ENCODE measurements at places on chromosomes 1 and 21.

GRCh38 chr1:19688041-19688842 lies 23.6 kb downstream of the HTR6 start:
- DNase-seq: peak; percentile 65

DNA sequence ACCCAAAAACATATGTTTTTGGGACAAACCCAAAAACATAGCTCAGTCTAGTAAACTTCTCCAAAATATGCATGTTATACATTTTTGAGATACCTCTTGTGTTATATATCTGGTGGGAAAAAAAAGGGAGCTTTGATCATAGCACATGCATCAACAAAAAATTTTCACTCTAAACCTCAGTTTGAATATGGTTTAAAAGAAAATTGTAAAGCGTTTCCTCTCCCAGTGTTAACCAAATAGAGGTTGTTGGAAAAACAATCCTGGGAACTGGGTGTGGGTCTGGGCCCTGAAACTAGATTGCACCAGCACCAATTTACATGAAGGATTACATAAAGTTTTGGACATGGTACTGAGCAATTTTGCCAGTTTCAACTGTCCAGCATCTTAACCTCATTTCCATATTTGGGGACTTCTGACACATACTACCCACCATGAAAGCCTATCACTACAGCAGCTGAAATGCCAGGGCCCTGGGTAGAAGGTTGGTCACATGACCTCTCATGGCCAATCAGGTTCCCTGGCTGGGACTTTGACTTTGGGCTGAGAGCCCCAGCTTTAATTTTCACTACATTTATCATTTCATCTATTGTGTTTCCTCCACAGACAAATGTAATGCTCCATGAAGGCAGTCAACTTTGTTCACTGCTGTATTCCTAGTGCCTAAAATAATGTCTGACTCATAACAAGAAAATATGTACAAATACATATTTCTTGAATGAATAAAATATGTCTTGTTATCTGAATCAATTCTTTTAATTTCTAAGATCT lies 150.7 kb downstream of the SETD4 start:
- no peak for DNase-seq

GRCh38 chr1:153277852-153278251 lies 18.4 kb downstream of the LORICRIN start:
- DNase-seq: peak; percentile 15

DNA sequence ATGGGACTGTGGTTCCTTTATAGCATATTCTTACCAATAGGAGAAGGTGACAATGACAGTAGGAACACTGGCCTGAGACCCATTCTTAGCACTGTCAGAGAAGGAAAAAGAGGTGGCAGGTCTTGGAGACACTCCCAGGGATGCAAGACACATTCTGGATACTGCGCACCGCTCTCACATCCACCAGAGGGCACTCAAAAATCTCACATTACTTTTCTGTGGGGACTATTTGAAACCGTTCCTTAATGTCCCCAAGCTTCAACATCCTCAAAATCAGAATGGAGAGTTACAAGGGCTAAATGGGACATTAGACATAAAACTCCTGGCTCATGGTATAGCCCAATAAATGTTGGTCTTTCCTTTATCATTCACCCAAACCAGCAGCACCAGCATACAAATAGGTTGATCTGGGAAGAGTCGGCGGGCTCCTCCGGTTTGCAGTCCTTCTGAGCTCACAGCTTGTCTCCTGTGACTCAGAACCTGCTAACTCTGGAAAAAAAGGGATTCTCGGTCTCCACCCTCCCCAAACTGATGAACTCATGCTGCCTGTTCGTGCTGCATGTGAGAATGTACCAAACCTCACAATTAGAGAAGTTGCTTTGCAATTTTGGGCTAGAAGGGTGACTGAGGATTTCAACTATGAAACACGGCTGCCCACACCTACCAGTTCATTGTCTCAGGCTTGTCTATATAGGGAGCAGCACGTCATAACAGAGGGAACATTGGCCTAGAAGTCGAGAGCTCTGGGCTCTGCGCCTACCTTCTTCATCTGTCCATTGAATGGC lies 40.2 kb downstream of the IL12RB2 start:
- DNase-seq: no peak

DNA sequence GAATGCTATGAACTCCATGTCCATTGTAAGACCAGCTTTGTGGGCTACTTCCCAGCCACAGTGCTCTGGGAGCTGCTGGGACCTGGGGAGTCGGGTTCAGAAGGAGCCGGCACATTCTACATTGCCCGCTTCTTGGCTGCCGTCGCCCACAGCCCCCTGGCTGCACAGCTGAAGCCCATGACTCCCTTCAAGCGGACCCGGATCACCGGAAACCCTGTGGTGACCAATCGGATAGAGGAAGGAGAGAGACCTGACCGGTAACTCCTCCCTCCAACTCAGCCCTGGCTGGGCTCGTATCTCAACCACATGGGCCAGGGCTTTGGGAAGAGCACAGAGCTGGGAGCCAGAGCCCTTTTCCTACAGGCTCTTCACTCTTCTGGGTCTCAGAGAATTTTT lies 15.4 kb downstream of the MOV10 start:
- DNase-seq: no peak

- peak; percentile 71 for DNase-seq
Measured at GRCh38 chr1:205229399-205229871, 1.7 kb downstream of the TMCC2 start.

GRCh38 chr1:201911826-201912571 lies 23.3 kb downstream of the SHISA4 start:
- DNase-seq: no peak

DNA sequence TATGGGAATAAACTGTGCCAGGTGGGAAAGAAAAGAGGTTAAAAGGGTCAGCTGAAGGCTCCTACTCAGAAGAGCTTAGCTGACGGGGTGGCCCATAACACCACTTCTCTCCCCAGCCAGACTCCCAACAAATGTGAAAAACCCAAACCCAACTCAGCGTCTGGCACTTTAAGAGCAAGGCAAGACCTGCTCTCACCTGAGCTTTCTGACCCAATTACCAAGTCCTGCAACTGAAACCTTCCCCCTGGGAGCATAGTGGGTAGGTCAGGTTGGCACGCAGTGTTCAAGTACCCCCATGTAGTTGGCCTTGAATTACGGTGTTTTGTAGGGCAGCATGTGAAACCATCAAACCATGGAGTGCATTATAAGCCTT lies 3.2 kb downstream of the IRF6 start:
- no peak for DNase-seq

DNA sequence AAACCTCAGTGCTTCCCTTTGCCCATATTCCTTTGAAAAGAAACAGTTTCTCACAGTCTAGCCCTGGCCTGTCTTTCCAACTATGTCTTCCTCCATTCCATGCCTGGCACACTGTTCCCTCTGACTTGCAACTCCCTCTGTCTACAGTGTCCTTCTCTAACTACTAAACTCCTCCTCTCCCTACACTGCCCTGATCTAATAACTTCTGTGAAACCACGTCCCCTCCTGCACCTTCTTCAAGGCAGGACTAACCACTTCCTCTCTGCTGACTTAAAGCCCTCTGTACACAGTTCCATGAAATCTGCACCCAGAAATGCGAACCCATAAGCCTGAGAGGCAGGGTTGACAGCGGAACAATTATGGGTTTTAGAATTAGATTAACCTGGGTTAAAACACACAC lies 62.2 kb upstream of the ATP1B1 start:
- DNase-seq: peak; percentile 55

DNA sequence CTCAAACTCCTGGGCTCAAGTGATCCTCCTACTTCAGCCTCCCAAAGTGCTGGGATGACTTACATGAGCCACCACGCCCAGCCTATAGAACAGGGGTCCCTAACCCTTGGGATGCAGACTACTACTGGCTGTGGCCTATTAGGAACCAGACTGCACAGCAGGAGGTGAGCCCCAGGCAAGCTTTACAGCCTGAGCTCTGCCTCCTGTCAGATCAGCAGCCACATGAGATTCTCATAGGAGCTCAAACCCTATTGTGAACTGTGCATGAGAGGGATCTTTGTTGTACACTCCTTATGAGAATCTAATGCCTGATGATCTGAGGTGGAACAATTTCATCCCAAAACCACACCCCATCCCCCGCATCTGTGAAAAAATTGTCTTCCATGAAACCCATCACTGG lies 13.4 kb upstream of the PSMB4 start:
- DNase-seq: no peak

DNA sequence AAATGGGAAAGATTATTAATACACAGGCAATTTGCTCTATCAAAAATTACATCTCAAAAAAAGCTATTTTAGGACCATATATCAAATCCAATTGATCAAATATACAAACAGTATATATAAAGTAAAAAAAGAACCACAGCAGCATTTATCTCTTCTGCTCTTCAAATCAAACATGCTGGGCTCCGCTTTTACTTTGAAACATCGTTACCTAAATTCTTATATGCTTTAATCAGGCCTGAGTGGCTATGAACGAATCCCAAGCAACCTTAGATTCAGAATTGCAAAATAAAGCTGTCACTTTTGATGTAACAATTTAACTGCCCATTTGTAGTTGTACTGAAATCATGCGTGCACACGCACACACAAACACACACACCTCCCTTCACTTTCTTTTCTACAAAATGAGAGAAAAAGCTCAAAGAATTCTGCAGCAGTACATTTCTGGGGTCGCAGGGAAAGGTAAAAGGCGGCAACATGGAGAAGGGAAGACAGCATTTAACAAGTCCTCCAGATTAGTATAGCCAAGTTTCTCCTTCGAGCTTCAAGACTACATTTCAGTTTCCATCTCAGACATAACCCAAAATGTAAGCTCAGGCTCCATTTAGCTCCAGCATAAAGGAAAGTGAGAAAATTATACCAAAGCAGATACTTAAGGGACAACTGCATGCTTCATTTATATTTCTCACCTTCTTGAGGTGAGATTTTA lies 92.2 kb upstream of the TTC39A start:
- DNase-seq: no peak

GRCh38 chr1:184022668-184023067 lies 14.9 kb downstream of the COLGALT2 start:
- no peak for DNase-seq

DNA sequence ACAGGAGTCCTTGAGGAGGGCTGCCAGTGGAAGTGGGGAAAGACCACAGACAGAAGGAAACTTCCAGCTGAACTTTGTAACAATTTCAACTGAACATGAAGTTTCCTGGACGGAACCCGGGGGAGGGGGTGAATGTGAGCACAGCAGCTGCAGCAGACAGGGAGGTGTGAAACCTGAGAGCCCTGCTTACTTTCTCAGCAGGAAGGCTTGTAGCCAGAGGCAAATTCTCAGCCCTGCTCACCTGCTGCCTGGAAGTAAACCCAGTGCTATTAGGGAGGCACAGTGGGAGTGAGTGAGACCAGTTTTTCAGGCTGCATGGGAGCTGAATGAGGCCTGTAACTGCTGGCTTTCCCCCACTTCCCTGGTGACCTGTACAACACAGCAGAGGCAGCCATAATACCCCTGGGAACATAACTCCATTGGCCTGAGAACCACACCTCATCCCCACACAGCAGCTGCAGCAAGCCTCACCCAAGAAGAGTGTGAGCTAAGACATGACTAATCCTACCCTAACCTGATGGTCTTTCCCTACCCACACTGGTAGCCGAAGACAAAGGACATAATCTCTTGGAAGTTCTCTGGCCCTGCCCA lies 9.6 kb upstream of the SPRR2F start:
- DNase-seq: no peak

DNA sequence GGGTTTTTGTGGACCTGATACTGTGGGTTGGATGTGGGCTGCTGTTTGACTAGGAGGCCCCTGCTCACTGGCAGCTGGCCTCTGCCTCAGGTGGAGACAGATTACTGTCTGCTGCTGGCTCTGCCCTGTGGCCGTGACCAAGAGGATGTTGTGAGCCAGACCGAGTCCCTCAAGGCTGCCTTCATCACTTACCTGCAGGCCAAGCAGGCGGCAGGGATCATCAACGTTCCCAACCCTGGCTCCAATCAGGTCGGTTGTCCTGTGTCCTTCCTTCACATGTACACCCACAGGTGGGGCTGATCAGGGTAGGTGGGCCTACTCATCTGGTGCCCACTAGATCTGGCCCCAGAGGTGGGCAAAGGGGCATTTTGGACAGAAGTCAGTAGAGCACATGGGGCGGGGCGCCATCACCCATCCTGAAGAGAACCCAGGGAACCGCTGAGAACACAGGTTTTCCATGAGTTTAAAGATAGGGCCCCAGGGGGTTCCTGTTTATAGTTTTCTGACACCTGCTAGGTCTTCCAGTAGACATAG lies 37.2 kb downstream of the ZBTB17 start:
- no peak for DNase-seq

DNA sequence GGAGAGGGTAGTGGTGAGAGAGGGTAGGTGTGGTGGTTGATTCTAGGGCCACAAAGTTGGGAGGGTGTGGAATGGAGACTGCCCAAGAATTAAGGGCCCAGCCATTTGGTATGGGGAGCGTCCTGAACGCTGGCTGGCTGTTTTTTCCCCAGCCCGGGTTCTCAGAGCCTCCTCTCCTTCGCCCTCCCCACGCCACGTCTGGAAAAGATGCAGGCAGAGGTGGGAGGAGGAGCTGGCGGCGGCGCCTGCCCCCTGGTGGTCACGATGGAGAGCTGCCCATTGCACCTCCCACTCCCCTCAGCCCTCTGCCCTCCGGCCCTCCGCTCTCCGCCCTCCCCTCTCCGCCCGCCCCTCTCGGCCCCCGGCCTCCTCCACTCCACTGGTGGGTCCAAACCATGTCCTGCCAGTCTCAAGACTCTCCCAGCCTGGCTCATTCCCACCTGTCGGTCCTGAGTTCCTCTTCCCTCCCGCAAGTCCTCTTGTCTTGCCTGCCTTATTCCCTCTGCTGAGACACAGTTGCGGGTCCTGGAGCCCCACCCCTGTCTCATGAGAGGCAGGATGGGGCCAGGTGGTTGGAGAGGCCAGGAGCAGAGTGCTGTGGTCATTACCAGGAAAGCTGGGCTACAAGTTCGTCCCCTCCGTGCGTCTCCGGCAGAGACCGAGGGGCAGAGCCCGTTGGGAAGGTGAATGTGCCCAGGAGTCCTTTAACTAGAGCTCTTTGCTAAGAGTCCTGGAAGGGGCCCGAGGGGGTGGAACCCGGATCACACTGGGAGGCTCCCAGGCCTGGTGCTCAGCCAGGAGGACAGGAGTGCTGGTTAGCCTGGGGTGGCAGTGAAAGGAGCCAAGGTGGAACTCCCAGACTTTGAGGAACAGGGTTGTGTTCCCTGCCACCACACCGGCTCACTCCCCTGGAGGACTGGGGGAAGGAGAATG lies 22.6 kb downstream of the ETNK2 start:
- DNase-seq: peak; percentile 70

DNA sequence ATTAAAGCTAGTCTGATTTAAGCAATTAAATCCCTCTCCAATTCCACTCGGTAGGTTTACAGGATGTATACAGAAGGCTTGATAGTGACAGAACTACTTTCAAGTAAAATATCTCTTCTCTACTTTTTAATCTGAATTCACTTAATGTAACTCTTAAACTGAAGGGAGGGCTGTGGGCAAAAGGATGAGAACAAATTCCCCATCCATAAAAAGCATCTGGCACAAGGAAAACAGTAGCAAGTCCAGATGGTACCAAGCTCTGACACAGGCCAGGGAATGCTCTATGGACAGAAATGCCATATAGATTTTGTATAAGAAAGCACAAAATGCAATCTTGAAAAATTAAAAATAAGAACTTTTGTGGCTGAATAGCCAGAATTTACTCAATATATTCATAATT lies 53.1 kb upstream of the USH2A start:
- DNase-seq: no peak

GRCh38 chr1:109466125-109466451 lies 258 bp upstream of the SYPL2 start:
- DNase-seq: no peak

GRCh38 chr21:42779431-42779861 lies 99.9 kb downstream of the WDR4 start:
- DNase-seq: no peak

All from CD4-positive, alpha-beta T cell treated with Interferon alpha-2 for 1 hour (primary cell).